Neural crest cell (in vitro differentiated cells): ENCODE measurements at places on chromosomes 2 and 18.

DNA sequence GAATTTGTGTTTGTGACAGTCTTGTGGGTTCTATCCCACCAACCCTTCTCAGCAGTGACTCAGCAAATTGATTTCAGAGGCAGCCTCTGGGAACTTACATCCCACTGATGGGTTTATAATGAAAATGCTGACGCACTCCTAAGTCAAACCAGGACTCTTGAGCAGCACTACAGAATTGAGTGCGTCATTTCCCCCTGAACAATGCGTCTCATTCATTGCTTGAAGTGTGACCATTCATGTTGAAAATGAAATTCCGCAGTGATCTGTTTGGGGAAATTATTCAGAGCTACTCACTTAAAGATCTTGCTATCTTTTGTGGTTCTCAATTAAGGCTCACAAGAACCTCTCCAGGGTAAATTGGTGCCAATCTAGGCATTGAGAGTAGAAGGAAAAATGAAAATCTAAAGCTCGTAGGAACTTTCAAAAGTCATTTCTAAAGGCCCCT is 417.7 kb upstream of the SLC14A2 start:
- peak; percentile 5 for DNase-seq

GRCh38 chr2:161662373-161662772 is 38.2 kb downstream of the SLC4A10 start:
- no peak for DNase-seq

- DNase-seq: no peak
These were observed 136.7 kb downstream of the CDH2 start for GRCh38 chr18:28040211-28040610.

GRCh38 chr18:3121259-3121658 is 98.5 kb downstream of the MYOM1 start:
- DNase-seq: no peak

DNA sequence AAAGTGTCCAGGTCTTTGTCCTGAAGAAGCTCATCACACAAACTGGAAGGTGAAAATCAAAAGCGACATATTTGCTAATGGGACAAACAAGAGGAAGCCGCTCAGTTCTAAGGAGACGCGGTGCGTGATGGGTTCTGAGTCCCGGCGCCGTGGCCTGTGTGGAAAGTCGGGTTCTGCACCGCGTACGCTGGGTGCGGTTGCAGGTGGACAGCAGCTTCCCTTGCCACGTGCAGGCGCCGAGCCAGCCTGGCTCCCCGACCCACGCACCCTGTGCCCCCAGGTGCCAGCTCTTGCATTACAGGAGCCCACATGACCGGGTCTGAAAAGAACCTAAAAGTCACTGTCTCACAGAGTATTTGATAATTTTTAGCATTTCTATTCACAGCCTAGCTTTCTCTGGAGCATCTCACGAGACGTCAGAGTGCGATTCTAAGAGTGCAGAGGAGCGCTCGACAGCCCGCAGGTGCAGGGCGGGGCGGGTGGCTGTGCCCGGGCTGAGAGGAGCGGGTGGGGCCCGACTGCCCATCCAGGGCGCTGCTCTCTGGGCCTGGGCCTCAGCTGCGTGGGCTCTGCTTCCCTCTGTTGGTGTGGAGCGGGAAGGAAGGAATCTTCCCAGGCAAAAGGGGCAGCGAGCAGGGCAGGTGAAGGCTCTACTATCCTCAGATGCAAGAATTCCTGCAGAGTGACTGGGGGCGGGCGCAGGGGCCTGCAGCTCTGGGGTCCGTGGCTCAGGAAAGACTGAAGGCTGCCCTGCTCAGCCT is 39.4 kb downstream of the MYT1L start:
- DNase-seq: peak; percentile 25

- DNase-seq: no peak
These were observed 94.8 kb downstream of the INHBB start for GRCh38 chr2:120440521-120441350.

DNA sequence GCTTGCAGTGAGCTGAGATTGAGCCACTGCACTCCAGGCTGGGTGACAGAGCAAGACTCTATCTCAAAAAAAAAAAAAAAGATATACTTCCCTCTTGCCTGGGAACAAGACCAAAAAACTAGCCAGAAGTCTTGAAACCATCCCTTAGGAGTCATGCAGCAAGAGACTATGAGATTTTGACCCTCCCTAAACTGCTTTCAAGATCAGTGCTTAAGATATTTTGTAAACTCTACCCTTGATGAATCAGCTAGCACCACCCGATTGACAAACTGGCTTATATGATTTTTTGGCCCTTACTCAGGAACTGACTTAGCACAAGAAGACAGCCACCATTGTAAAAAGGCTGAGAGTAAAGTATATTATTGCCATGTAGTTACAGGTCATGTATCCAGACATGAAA is 3.8 kb downstream of the SULT1C3 start:
- DNase-seq: no peak

GRCh38 chr18:55484773-55485172 is 103.2 kb downstream of the TCF4 start:
- DNase-seq: no peak

- no peak for DNase-seq
These were observed 2.1 kb downstream of the TMEM247 start for GRCh38 chr2:46481198-46482193.

GRCh38 chr2:139610512-139610911 is 830.3 kb upstream of the NXPH2 start:
- no peak for DNase-seq

DNA sequence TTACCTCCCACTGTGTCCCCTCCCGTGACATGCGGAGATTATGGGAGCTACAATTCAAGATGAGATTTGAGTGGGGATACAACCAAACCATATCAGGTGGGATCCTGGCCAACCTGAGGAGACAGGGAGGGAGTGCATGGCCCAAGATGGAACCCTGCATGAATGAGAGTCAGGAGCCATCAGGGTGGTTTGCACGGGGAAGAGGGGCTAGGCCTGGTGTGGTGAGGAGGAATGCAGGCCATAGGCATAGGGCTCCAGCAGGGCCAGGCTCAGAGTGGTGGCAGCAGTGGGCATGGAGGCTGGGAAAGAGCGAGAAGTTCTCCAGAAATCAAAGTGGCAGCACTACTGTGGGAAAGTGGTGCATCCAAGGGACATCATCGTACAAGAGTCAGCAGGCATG is 74.0 kb upstream of the BCL2L11 start:
- no peak for DNase-seq

DNA sequence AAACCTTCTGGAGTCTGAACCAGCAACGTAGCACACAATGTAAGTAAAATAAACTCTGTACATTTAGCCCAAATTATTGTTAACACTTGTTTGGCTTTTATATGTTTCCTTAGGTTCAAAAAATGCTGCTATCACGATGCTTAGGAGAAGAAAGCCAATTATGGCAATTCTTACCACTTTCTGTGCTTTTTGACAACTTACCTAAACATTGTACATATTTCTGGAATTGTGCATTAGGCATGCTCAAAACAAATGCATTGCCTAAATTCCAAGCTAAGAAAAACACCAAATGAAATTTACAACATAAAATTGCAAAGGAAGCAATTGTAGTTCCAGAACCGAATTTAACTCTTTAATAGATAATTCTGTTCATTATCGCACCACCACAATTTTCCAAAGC is 585.6 kb upstream of the DSEL start:
- no peak for DNase-seq

GRCh38 chr18:51789871-51790270 is 550.1 kb upstream of the DCC start:
- no peak for DNase-seq

DNA sequence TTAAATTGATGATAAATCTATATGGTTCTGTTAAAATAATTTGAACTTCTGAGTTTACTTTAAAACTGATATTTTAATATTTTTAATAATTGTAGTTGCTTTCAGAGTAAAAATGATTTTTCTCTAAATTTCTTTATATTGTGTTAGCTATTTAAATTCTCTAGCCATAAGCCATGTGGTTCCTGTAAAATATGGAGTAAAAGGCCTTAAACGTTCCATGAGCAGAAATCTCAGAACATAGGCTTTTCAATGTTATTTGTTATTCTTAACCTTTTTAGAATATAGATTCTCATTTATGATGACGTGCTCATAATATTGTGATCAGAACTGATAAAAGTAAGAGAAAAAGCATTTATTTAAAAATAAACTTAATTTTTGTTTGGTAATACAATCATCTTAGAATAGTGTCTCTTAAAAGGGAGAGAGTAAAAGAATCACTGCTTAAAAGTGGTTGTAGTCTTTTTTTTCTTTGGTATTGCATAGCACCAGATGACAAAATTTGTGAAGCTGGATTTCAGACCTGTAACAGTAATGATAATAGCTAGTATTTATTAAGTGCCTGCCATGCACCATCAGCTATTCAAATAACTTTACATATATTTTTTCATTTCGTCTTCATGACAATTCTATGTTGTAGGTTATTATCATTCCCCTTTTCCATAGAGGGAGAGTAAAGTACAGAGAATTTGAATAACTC is 2.7 kb downstream of the BMPR2 start:
- no peak for DNase-seq

DNA sequence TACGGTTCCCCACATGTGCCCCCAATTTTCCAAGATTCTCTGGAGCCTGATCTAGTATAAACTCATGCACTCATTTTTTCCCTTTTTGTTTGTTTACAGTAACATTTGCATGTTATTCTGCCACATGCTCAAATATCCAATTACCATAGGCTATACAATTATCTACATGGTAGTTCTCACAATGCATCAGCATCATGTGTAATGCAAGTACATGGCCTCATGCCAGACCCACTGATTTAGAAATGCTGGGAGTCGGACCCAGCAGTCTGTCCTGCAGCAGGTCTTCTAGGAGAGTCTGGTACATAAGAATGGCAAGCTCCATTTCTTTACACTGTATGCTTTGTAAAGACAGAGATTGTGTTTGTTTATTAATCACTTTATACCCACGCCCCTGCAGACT is 107.7 kb downstream of the CBLN2 start:
- no peak for DNase-seq

- no peak for DNase-seq
These were observed 4.5 kb upstream of the C18orf32 start for GRCh38 chr18:49491534-49491856.

DNA sequence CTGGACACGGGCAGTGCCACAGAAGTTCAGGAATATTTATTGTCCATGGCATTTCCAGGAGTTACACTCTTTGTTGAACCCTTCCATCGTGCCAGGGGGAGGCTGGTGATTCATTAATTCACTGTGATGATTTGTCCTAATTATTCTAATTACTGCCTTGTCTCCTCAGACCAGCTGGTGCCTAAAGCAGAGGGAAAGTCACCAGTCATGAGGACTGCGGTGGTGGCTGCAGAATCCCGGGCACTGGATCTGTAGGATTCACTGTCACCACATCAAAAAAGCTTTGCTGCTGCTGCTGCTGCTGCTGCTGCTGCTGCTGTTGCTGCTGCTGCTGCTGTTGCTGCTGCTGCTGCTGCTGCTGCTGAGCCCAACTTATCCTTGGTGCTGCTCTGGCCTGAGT is 908.2 kb downstream of the TSN start:
- no peak for DNase-seq

GRCh38 chr2:105754994-105755393 is 10.3 kb downstream of the NCK2 start:
- no peak for DNase-seq

- no peak for DNase-seq
These were observed 566.5 kb downstream of the DCDC2C start for GRCh38 chr2:4269885-4270284.

GRCh38 chr2:223043164-223043941 is 8.6 kb upstream of the KCNE4 start:
- DNase-seq: no peak

DNA sequence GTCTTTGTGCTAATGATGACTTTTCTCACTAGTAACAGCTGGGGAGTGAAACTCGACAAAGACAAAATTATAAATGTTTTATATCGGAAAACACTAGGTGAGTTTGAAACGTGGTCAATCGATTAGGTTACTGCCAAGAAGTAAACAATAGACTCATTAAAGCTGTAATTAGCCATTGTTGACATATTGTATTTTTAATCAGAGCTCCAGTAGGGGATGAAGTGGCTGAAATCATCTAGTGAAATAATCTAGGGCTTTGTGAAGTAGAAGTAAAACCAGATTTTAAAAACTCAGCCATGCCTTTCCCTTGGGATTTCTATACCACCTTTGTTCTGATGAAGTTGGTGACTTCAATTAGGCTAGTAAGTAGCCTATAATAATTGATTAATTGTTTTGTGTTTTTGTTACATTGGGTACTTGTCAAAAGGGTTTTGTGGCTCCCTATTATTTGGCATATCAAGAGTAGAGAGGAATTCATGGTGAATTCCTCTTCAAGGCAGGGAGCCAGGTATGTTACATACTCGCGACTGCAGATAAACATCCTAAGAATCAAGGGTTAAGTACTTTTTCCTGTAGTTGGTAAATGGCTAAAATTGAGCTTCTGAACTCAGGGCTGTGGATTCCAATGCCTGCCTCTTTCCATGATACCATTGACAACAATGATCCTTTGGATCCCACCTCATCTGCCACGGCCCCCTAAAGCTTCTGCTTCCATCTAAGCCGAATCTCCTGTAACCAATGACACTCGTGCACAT is 31.6 kb downstream of the RAB27B start:
- no peak for DNase-seq

DNA sequence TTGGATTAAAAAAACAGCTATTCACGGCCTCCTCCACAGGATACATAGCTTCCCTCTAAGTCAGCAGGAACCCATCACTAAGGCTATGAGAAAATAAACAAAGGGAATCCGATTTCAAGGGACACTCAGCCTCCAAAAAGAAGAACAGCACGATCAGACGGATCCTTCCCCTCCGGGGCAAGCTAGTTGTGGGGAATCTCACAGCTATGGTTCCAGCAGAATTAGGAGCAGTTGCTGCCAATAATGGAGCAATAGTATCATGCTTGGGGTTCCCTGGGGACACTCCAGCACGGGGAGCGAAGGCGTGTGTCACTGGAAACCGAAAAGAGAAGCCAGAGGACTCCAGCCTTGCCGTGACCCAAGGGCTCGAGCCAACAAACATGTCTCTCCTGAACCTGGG is 163.1 kb downstream of the TTC32 start:
- no peak for DNase-seq

GRCh38 chr2:155368934-155369333 is 670.4 kb downstream of the KCNJ3 start:
- no peak for DNase-seq
